ENCODE measurements at places on chromosomes 4 and X.
A peak's percentile ranks its signal among the peaks of the same experiment; 100 is the strongest.

- DNase-seq, result no peak
These were observed 10.9 kb upstream of the PORCN start for GRCh38 chrX:48497871-48498270.

DNA sequence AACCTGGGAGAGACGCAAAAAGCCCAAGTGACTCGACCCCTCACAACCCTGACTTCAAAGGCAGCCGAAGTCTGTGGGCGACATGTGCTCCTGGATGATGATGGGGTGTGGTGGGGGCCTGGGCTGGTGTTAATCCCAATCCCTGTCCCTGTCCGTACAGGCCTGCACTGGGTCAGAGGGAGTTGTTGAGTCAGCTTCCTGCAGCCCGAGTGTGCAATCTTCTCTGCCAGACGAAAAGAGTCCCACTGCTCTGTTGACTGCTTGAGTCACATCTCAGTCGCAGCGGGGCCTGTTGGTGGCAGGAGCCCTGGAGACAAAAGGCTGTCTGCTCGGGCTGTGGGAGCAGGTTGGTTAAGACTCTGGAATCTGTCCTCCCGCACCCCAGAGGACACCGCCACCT, 10.3 kb downstream of the FAM3A start:
- DNase-seq, result no peak

GRCh38 chr4:73998040-73999011, at the start of gene CXCL5:
TSS of gene CXCL5 (minus strand) at chr4:73998677. CDS start at chr4:73998581, 96 bp downstream.
- peak; percentile 51 for DNase-seq

GRCh38 chr4:19971829-19972228, 279.9 kb upstream of the SLIT2 start:
- no peak for DNase-seq

- no peak for DNase-seq
These were observed 224.5 kb upstream of the TENM3 start for GRCh38 chr4:182018691-182019090.

GRCh38 chrX:119622356-119623232, 16.4 kb upstream of the NKRF start:
- DNase-seq, result no peak

DNA sequence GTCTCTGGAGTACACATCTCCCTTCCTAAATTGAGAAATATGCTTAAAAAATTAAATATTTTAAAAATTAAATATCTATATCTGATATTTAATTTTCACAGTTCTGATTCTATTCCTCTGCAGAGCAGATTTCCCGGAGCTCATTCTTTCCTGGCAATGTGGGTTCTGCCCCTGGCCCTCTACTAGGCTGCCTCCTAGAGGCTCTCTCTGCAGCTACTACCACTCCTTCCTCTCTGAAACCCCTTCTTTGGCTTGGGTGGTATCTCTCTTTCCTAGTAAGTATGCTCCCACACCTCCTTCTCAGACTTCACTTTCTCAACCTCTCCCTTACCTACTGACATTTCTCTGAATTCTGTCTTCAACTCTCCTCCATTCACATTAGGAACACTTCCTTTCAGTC, 45.3 kb downstream of the RPGR start:
- DNase-seq, result no peak

GRCh38 chrX:129653971-129654651, 645 bp downstream of the APLN start:
- no peak for DNase-seq

DNA sequence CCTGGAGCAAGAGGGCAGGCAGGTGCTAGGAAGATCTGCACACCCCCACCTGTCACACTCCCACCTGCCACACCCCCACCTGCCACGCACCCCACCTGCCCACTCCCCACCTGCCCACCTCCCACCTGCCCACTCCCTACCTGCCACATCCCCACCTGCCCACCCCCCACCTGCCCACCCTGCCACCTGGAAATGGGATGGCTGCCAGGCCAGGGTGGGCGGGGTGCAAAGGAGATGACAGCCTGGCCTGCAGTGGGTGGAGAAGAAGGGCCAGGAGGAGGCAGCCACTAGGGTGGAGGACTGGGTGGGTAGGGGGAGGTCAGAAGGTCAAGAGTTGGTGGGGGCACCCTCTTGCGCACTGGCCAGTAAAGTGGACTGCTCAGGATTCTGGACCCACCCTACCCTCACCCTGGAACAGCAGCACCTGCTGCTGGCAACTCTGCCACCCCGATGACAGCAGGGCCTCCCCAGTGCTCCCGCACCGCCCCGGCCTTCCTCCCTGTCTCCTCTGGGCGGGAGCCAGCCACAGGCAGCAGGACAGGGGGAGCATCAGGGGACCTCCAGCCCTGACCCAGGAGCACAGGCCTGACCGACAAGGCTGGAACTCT, 66.8 kb upstream of the NKX1-1 start:
- DNase-seq, result peak; percentile 34

DNA sequence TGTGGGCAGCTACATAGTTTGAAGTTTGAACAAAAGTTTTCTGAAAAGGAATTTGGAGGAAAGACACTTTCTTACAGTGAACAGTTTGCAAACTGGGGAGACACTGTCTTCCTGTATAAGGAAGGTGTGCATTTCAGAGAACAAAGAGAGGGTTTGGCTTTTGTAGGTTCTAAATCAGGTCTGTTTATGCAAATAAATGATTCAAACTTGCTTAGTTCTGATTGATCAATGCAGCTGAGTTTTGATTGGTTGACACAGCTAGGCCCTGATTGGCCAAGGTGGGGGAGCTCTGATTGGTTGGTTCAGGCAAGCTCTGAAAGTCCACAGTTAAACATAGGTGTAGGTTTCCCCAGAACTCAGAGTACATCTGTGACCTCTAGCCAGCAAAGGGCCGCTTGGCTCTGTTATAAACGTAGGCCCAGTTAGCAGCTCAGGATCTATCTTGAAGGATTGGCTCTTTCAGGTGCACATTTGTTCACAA, 63.0 kb upstream of the ENPP6 start:
- no peak for DNase-seq

DNA sequence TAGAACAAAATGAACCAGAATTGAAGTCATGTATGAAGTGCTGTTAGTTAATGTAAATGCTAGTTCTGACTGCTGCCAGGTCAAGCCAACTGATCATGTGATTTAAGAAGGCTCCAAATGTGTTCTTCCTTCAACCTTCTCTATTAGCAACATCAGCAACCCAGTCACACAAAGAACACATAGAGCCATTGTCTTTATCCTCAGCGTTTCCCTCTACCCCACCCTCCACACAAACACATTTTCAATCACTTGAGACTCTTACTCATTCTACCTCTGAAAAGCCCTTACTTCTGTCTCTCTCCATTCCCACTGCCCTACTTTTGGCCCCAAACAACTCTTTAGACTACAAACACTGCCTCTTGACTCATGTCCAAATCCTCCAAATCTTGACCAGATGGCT, 89.7 kb upstream of the KDR start:
- no peak for DNase-seq

- DNase-seq, result no peak
These were observed 97.1 kb upstream of the SLC4A4 start for GRCh38 chr4:71241501-71242288.

All from mesothelial cell of epicardium (in vitro differentiated cells).